ENCODE measurements at places on chromosomes 2 and 18.

- no peak for DNase-seq
Measured at GRCh38 chr2:241545106-241545505, 13.4 kb upstream of the BOK start.

DNA sequence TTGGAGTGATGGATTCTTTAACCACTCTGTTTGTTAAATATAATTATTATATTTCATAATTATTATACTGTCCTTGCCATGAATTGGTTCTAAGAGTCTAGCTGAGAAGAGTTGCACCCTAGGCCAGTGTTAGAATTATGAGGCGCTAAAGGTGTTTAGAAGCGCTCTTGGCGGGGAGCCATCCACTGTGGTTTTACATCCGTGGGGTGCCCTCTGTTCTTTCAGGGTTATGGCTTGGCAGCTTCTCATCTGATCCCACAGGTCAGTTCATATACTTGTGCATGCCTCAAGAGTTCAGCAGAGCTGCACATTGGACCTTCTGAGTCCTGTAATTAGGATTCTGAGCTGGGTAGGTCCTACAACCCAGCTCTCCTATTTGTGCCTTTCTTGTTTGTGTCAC is 9.1 kb downstream of the ASAP2 start:
- no peak for DNase-seq

DNA sequence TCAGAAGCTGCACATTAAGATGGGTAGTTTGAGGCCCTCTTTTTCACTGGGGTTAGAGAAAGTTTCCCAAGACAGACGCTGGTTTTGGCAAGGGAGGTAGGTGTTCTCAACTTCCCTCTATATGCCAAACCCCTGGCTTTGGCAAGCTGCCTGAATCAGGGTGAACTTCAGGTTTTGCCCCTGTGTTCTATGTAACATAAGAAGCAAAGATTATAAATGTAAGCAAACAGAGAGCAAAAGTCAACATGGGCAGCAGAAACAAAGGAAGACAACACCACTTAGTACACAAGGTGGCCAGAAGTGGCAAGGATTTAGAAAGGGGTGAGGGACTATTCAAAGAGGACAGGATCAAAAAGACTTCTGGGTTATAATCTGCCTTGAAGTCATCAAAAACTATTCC is 70.5 kb upstream of the TFCP2L1 start:
- no peak for DNase-seq

GRCh38 chr2:165469417-165469816 is at the start of gene CSRNP3:
TSS of gene CSRNP3 (plus strand) at chr2:165469698. CDS start at chr2:165595066, 125,368 bp downstream.
- no peak for DNase-seq

DNA sequence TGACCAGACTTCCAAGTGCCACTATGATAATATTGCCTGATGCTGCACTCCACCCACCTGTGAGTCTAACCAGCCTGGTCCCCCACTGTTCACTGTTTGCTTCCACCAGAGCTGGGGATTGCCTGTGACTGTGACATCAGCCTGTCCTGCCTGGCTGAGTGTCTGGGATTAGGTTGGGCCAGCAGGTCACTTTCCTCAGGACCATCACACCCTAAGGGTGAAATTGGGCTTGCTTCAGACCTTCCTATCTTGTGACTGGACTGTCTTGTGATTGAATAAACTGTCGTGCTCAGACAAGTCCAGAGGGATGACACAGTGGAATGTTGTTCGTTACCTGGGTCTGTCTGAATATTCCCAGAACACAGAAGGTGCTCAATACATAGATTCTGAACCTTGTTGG is 87.4 kb upstream of the HK2 start:
- no peak for DNase-seq

DNA sequence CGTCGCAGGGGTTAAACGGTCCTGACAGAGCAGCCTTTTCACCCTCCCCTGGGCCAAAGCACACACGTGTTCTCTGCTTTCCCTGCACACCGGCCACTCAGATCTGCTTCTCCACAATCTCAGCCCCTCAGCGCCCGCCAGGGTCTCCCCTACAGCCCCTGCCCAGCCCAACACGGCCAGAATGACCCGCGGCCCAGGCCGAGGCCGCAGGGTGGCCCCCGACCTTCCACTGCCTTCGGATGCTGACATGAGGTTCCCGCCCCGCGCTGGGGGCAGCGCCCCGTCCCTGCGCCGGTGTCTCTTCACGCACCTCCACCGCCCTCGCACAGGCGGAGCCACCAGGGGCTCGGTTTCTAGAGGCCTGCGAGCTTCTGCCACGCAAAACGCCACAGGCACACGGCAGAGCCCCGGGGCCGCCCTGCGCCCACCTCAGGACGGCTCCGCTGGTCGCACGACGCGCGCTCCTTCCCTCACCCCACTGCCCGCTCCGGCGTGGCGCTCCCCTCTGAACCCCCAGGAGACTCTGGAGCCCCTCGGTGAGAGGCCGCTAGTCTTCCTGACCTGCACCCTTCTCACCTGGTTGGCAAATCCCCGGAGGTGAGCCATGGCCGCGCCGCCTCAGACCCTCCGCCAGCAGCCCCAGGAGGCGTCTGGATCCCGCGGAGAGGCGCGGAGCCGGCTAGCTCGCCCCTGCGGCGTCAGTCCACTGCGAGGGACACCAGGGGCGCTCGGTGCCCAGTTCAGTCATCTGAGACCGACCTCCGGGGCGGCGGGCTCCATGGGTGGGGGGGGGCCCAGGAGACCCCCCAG is 749 bp downstream of the STK25 start:
- peak; percentile 18 for DNase-seq

- DNase-seq: no peak
Measured at GRCh38 chr2:136162438-136162837, 44.5 kb upstream of the CXCR4 start.

- DNase-seq: no peak
Measured at GRCh38 chr2:175595139-175595538, 406.9 kb downstream of the LNPK start.

DNA sequence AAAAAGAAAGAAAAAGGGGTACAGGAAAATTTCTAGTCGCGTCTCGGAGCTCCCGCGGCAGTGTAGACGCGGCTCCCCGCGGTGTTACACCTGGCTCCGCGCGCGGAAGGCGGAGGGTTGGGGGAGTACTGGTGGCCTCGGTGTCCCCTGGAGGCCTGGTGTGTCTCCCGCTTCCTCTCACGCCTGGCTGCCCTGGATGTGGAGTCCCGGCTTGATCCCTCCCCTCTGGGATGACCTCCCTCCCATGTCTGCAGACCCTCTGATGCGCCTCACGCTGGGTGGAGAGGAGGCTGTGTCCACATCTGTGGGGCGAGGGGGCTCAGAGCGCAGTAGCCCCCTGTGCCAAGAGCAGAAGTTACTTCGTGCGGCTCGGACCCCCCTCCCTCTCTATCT is 1.2 kb downstream of the KIF5C start:
- DNase-seq: no peak

DNA sequence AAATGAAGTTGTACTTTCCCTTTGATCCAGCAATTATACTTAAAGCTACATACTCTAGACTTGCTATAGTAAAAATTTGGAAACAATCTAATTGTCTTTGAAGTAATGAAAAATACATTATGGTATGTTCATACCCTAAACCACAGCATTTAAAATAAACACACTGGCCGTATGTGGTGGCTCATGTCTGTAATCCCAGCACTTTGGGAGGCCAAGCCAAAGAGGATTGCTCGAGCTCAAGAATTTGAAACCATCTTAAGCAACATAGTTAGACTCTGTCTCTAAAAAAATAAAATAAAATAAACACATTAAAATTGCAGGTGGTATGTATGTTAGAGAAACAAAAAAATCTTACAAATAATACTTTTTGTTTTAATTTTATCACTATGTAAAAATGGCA is 208.1 kb upstream of the KLHL14 start:
- no peak for DNase-seq
